T-cell (primary cell): ENCODE measurements at places on chromosomes 1 and 21. TPM values are rescaled to one million over a fixed set of nuclear protein-coding genes. Genes with fewer than 3 reads are reported as not detected.

FLG2 gene
- not detected for total RNA-seq

- no peaks in the 10 kb centered on the region for H3K4me1 ChIP-seq
- peaks cover 6% of the 10 kb centered on the region for H3K27me3 ChIP-seq
- H3K4me3 ChIP-seq: no peak overlapping the region
- DNase-seq: no peak
- H3K27ac ChIP-seq: no peak overlapping the region
- H3K36me3 ChIP-seq: no peaks in the 10 kb centered on the region
These were observed 37.5 kb upstream of the NLRP3 start for GRCh38 chr1:247378334-247379073.

PADI4 gene
- total RNA-seq: 1.0 TPM

GRCh38 chr1:177426497-177426896 lies 255.7 kb downstream of the BRINP2 start:
- H3K4me3 ChIP-seq: no peak overlapping the region
- no peaks in the 10 kb centered on the region for H3K4me1 ChIP-seq
- DNase-seq: no peak
- H3K27me3 ChIP-seq: no peaks in the 10 kb centered on the region

DNA sequence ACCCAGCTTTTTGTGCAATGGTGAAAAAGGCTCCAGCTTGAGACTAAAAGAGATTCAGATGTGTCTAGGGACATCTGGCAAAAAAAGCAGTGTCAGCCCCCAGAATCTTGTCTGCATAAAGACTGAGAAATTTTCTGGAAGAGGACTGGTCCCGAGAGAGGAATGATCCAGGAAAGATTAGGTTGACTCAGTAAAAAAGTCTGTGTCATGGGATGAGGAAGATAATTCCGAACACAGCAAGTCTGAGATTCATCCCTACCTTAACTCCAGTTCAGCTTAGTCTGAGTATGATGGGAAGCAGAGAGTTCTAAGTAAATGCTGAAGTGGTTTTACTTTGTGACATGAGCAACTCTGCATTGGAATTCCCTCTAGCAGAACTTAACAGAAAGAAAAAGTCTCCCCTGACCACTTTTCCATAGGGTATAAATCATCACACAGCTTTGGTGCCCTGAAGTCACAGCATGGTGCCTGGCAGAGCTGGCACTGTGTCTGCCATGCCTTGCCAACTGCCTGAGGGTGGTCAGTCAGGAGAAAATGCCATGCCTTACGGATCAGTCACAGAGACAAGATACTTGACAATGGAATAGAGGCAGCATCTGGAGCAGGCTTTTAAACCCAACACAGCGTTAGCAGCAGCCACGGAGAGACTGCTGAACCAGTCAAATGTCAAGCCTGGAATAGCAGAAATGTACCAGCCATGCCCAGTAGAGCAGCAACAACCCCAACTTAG lies 153.4 kb downstream of the ZC3H11B start:
- no peak overlapping the region for H3K27ac ChIP-seq
- no peaks in the 10 kb centered on the region for H3K27me3 ChIP-seq
- H3K4me3 ChIP-seq: no peak overlapping the region
- DNase-seq: no peak
- no peaks in the 10 kb centered on the region for H3K4me1 ChIP-seq

- H3K27me3 ChIP-seq: no peaks in the 10 kb centered on the region
- no peaks in the 10 kb centered on the region for H3K36me3 ChIP-seq
- no peak overlapping the region for H3K4me3 ChIP-seq
These were observed 3.9 kb downstream of the JAK1 start for GRCh38 chr1:64962441-64962840.
